ENCODE measurements at places on chromosomes 6 and 20. TPM values are rescaled to one million over a fixed set of nuclear protein-coding genes. Genes with fewer than 3 reads are reported as not detected.

The LAMA4 gene
- 248 TPM for total RNA-seq

The LY6G6F gene
- not detected for total RNA-seq

The GPSM3 gene
- total RNA-seq: 1.6 TPM

The CGA gene
- total RNA-seq: not detected

The MCM9 gene
- total RNA-seq: 13.6 TPM

The KHDRBS2 gene
- under 0.01 TPM for total RNA-seq

The HLA-DRB1 gene
- 28.7 TPM for total RNA-seq

The MAP7 gene
- under 0.01 TPM for total RNA-seq

The GATA5 gene
- total RNA-seq: 0.52 TPM

The ZNF451 gene
- 56.9 TPM for total RNA-seq

The CAPN11 gene
- 0.52 TPM for total RNA-seq

The SLC2A10 gene
- total RNA-seq: 24.0 TPM

The OTOR gene
- not detected for total RNA-seq

The TFAP2C gene
- total RNA-seq: not detected

The NNAT gene
- 133 TPM for total RNA-seq

The UNC5CL gene
- 2.1 TPM for total RNA-seq

The F13A1 gene
- total RNA-seq: 160 TPM

The SLC44A4 gene
- 0.52 TPM for total RNA-seq

The GJA10 gene
- total RNA-seq: not detected

The PPIL4 gene
- total RNA-seq: 19.3 TPM

The RHAG gene
- 1.6 TPM for total RNA-seq

The SMLR1 gene
- total RNA-seq: not detected

The PTCHD4 gene
- total RNA-seq: 0.52 TPM

The RSPO4 gene
- total RNA-seq: not detected

The CTAGE9 gene
- total RNA-seq: not detected

The PLCB4 gene
- total RNA-seq: 6.3 TPM

The VSX1 gene
- not detected for total RNA-seq

The AURKA gene
- 9.4 TPM for total RNA-seq
